CD8-positive, alpha-beta memory T cell (primary cell): ENCODE measurements at places on chromosomes 5 and 9.

DNA sequence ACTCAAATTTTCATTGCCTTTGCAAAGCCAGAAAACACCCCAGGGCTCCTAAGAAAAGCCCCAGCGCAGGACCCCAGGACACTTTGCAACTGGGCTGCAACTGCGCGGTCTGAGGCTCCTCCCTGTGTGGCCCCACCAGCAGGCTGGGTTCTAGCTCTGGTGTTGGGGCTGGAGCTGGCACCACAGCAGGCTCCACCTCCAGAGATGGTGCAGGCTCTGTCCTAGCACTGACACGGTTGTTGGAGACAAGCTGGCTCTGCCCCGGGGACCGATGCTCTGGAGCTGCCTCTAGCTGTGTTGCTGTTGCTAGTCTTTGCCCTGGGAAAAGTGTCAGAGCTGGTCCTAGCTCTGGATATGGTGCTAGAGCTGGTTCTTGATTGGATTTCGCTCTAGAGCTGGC is 13.6 kb downstream of the LCN10 start:
- DNase-seq, result no peak

- no peak for DNase-seq
Observed at GRCh38 chr5:148924817-148925216, 98.4 kb downstream of the ADRB2 start.

DNA sequence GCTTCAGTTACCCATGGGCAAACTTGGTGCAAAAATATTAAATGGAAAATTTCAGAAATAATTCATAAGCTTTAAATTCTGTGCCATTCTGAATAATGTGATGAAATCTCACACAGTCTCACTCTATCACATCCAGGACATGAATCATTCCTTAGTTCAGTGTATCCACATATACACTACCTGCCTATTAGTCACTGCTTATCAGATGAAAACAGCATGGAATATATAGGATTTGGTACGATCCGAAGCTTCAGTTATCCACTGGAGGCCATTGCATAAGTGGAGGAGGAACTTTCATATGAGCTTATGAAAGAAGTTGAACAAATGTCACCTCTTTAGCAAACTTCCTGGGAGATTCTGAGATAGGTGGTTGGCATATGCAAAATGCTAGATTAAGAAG is 64.2 kb downstream of the GAPVD1 start:
- DNase-seq, result no peak

- DNase-seq, result no peak
Observed at GRCh38 chr5:167358868-167359492, 932.5 kb upstream of the WWC1 start.

- no peak for DNase-seq
Observed at GRCh38 chr9:120315154-120315553, 264.8 kb downstream of the CDK5RAP2 start.

- DNase-seq, result no peak
Observed at GRCh38 chr5:72377910-72378638, 57.9 kb downstream of the PTCD2 start.

DNA sequence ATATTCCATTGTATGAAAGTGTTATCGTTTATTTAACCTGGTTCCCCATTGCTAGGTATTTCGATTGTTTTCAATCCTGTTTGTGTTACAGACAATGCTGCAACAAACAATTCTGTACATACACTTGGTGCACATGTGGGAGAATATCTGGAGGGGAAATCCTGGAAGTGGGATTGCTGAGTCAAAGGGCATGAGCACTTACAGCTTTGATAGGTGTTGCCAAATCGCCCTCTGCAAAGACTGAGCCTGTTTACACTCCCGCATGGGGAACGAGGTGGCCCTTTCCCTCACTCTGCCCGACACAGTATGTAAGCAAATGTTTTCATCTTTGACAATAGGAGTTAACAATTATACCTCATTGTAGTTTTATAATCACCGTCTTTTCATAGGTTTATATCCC is 66.2 kb downstream of the PDE6A start:
- DNase-seq, result no peak

GRCh38 chr5:88934439-88934838 is 51.5 kb upstream of the MEF2C start:
- no peak for DNase-seq

DNA sequence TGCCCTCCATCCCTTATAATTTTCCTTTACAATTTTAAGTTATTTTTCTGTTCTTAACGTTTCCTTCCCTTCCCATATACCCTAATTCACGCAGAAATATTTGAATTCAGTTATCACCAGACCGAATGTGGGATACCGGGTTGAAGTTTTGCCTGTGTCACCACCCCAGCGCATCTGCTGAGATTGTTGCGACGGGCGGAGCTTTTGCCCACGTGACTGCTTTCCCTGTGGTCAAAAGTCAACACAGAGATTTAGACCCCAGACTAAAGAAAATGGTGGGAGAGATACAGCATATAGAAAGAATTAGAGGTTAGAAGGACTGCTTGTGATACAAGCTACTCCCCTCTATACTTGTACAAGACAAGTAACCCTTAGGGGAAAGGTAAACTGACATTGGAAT is 326.4 kb upstream of the CTNND2 start:
- DNase-seq, result no peak

DNA sequence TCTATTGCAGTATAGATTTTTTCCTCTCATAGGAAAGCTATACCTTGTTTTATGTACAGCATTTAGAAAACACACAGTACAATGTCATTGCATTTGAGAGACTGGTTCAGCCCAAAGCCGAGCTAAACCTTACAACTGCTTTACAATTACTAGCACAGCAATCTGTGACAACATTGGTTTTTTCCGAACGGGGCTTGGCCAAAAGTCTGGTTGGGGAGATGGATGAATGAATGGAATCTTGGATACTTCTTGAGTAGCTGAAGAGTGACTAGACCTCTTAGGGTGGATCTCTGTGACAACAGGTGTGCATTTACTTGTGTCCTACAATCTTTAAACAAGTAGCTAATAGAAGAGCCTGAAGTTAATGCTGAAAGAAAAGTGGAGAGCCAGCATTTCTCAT is 1.2 kb downstream of the SGCD start:
- DNase-seq, result no peak

DNA sequence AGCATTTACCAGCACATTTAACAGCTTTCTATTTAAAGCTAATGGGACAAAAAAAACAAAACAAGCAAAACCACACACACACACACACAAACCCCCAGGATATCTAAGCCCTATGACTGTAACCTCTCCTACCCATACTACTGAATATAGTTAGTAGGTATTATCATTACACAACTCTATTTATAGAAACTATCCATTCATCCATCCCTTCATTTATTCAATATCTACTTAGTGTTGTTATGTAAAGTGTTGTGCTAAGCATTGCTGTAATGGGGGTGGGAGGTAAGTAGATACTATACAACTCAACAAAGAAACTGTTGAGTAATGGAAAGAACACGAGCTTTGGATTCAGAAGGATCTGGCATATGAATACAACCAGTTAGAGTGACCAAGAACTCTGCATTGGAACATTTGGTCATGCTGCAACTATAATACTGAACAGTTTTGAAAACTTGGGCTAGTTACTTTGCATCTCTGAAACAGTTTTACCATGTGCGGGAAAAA is 82.3 kb upstream of the ZNF608 start:
- DNase-seq, result no peak
